Fibroblast of the conjunctiva (primary cell): ENCODE measurements at places on chromosomes 3 and 15.
A peak's percentile ranks its signal among the peaks of the same experiment; 100 is the strongest.

DNA sequence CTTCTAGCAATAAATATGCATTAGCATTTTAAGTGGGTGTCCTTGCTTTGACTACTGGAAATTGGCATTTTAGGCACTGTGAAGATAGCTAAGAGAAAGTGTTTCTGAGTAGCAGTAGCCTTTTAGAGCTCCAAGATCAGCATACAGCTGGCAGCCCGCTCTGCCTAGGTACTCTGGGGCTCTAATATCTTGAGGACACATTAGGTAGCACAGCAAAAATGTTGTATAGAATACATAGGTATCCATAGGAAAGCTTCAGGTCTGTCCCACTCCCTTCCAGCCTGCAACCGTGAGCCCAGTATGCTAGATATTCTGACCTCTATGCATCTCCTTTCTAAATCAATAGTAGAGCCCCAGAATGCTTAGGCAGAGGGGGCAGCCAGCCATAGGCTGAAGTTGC lies 670.5 kb downstream of the NLGN1 start:
- DNase-seq = no peak

DNA sequence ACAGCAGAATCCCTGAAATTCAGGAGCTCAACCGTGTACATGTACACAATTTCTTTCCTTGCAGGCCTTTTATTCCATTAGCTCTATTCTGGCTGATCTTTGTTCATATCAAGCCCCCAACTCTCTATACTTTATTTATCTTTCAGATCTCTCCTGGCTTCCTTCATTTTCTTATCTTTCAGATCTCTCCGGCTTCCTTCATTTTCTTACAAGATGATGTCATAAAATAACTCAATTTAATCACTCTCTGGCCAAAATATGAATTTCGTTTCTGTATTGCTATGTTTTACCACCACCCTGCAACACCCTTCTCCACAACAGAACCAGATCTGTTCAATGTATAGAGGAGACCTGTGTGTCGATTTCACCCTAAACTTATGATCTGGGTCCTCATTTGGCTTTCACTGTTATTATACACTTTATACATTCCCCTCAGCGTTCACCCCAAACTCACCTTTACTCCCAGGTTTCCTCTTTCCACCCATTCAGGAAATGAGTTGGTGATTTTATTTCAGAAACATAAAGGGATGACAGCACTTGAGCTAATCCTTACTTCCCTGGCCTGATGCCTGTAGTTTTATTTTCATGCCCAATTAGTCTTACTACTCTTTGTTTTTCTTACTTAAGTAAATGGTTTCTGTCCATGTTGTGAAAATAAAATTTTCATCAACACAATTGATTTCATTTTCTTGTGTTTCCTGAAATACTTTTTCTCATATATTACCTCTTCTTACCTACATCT lies 195.5 kb downstream of the BCHE start:
- no peak for DNase-seq

GRCh38 chr3:195154793-195155535 lies 116.0 kb downstream of the XXYLT1 start:
- DNase-seq = peak; percentile 77

DNA sequence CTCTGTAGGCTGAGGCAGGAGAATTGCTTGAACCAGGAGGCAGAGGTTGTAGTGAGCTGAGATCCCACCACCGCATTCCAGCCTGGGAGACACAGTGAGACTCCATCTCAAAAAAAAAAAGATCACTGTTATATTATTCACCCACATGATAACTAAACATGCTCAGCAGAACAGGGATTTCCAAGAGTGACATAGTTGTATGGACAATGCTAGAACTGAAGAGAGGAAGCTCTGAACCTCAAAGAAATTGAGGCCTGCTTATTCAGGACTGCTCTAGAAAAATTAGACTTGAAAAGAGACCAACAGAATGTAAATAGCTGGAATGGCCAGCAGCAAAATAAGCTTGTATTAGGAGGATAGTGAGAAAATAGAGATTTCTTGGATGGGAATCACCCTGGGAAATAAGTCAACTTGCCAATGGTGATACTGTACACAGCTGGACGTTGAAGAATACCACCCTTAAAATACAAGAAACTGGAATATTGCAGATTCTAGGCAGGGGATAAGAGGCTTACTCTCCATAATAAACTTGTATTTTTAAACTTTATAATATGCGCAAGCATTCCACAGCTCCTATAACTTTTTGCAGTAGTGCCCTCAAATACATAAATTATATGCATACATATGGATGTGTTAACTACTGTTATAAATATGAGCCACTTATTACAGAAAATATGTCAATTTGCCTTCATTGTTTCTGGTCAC lies 28.2 kb downstream of the PIK3CB start:
- no peak for DNase-seq

GRCh38 chr3:127531821-127532220 lies 58.7 kb downstream of the TPRA1 start:
- DNase-seq = no peak

- no peak for DNase-seq
Observed at GRCh38 chr15:32709295-32710033, 8.3 kb upstream of the GREM1 start.

DNA sequence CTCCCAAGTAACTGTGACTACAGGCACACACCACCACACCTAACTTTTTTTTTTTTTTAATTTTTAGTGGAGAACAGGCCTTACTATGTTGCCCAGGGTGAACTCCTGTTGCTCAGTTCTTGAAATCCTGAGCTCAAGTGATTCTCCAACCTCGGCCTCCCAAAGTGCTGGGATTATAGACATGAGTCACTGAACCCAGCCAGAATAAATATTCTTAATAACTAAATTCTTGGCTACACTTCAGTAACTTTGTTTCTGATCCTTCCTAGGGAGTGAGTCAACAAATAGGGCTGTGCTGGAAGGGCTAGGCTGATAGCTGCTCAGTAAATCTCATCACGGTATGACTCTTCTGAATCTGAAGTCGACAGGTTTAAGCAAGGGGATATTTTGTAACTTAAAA lies 56.6 kb downstream of the P3H2 start:
- peak; percentile 79 for DNase-seq

DNA sequence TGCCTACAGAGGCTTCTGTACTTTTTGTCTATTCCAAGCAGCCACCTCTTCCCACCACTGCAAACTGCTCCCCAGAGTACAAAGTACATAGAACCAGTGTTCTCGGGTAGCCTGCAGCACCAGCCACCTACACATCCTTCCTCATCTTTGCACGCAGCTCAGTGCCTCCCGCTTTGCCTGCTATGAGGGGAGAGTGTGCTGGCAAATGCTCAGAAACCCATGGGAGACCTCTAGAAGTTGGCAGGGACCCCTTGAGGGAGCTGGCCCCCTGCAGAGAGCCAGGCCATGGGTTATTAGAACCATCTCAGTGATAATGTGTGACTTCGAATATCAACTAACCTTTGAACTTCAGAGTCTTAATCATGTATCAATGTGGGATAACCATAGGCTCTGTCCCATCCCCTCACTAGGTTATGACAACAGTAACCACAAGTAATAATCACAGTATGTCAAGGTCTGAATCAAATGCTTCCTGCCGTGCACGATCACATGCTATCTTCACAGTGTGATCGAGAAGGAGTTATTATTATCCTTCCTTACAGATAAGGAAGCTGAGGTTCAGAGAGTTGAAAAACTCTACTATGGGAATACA lies 22.8 kb upstream of the SMAD3 start:
- no peak for DNase-seq

DNA sequence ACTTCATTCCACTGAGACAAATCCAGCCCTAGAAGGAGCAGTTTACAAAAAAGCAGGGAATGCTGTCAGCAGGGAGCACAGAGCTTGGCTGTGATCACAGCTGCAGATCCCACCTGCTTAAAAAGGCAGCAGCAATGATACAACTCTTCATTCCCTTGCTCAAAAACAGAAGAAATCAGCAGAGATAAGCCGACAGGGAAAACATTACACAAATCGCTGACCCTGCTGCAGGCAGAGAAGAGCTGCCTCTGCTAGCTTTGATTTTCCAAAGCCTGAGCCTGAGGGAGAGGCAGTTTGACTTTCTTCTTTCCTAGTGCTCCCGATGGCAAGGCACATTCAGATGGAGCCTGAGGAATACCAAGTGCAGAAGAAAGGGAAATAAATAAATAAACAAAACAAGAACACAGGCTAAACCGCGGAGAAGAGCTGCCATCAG lies 80.2 kb downstream of the SHQ1 start:
- no peak for DNase-seq

DNA sequence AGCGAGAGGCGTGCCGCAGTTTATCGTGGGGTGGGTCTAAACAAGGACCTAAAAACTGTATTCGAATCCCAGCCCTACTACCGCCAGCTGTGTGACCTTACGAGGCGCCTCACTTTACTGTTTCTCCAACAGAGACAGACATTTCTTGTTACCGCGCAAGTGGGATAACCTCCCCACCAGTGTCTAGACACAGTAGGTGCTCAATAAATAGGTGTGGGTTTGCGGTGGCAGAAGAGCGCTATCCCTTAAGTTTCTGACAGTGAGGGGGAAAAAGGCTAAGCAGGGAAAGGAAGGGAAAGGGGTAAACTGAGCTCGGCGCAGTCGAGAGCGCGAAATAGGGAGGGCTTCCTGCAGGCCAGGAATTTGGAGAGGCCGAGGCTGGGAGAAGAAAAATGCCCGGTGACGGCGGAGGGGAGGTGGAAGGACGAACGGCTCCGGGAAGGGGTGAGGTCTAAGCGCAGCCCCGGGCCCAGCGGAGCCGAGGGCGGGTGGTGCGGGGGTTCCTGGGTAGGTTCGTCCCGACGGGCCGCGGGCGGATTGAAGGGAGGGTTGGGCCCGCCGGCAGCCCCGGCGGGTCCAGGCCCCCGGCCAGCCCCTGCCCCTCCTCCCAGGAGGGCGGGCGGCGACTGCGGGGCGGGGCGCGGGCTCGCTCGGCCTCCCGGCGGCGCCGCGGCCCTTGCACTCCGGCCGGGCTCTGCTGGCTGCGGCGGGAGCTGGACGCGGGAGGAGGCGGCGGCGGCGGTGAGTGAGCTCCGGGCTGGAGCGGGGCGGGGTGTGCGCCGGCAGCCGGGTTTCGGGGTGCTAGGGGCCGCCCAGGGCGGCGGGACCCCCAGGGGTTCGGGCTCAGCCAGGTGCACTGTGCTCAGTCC lies at the start of gene CGNL1:
Gene CGNL1 (plus strand): TSS at position 679 of the 869 bp plus-strand sequence. CDS start 61,495 bp downstream, outside the sequence.
- no peak for DNase-seq

DNA sequence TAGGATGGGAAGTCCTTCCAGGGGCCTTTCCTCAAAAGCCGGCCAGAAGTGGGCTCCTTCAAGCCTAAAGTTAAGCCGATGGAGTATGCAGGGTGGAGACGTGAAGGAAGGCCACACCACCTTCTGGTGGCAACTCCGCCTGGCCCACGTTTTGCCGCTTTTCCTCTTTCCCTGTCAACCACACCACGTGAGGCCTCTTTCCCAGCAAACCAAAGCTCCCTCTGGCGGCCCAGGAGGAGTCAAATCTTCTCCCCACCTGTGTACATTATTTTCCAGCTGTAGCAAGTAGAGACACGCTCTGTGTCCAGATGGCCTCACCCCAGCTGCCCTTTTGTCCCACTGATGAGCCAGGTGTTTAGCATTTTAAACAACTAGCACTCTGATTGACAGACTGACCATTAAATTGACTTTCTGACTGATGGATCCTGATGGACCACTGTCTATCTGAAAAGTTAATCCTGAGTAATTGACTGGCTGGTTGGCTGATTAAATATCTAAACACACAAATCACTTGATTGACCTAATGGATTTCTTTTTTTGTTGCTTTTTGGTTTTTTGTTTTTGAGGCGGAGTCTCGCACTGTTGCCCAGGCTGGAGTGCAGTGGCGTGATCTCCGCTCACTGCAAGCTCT lies 59.6 kb upstream of the ZBTB38 start:
- DNase-seq = no peak

DNA sequence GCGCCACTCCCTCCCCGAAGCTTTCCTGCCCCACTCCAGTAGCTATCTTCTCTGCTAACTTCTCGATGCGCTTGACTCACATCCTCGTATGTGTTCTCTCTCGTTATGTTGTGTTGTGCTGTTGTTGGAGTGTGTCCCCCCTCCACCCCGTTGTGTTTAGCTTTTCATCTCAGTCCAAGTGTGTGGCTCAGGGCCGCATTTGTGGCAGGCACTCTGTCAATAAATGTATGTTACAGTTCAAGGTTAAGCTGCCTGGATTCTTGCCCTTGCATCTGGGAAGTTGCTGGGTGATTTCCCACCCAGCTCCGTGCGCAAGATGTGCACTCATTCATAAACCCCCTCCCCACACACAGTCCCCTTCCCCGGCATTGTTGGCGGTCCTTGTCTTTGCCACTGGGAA lies 71.9 kb downstream of the PGPEP1L start:
- no peak for DNase-seq

DNA sequence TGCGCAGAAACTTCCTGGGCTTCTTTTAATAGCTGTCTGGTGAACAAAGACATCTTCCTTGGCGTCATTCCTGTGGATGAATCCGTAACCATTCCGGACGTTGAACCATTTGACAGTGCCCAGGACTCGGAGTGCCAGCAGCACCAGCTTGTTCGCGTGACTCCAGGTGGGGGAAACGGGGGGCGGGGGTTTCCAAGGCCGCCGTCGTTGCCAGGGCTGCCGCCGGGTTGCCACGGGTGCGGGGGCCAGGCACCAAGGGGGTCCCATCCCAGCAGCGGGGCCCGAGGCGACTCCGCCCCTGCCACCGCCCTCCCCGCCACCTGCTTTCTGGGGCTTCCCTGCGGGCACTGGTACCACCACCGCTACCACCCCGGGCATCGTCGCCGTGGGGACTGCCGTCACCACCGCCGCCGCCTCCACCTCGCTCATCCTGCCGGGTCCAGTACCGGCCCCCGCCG lies 22.8 kb downstream of the RGMA start:
- DNase-seq = no peak

- DNase-seq = no peak
Observed at GRCh38 chr15:48363474-48363873, 32.2 kb downstream of the DUT start.

GRCh38 chr3:146162561-146162960 lies 1.6 kb upstream of the PLOD2 start:
- DNase-seq = no peak

GRCh38 chr15:100809151-100809550 lies 70.5 kb upstream of the ALDH1A3 start:
- DNase-seq = no peak

DNA sequence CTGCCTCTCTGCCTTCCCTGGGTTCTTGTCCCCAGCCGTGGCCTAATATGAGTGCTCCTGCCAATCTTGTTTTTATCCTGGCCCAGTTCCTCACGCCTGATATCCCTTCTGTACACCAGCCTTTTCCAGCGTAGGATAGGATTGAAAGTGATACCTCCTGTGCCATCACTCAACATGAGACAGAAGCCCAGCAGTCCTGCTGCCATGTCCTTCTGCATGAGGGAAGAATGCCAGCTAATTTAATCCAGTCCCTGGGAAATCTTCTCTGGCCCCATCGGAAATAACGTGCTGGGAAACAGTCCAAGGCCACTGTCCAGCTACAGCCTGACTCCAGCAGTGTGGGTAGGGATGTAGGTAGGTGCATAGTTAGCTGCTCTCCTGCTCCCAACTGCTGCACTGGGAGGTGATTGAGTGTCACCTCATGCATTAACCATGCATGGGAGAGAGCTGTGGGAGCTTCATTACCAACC lies 92.0 kb upstream of the TPM1 start:
- no peak for DNase-seq
